Uterine smooth muscle cell (primary cell): ENCODE measurements at places on chromosomes 12 and 14. TPM values are rescaled to one million over a fixed set of nuclear protein-coding genes. Genes with fewer than 3 reads are reported as not detected.

Gene SAMD4A
- 20.2 and 26.5 TPM in 2 replicates for total RNA-seq

Gene KRT81
- under 0.01 TPM in 1 of 2 replicates, not detected in the other for total RNA-seq

Gene LPAR5
- 0.12 TPM in 1 of 2 replicates, not detected in the other for total RNA-seq

Gene WSCD2
- not detected in 2 replicates for total RNA-seq

Gene CD27
- total RNA-seq: 0.12 TPM in 1 of 2 replicates, not detected in the other

Gene GLTP
- 42.0 and 82.8 TPM in 2 replicates for total RNA-seq
